ENCODE measurements at places on chromosomes 1 and 21. TPM values are rescaled to one million over a fixed set of nuclear protein-coding genes. Genes with fewer than 3 reads are reported as not detected.

LCE2C gene
- total RNA-seq: not detected

NES gene
- 39.1 TPM for total RNA-seq

BNIPL gene
- total RNA-seq: not detected

DNA sequence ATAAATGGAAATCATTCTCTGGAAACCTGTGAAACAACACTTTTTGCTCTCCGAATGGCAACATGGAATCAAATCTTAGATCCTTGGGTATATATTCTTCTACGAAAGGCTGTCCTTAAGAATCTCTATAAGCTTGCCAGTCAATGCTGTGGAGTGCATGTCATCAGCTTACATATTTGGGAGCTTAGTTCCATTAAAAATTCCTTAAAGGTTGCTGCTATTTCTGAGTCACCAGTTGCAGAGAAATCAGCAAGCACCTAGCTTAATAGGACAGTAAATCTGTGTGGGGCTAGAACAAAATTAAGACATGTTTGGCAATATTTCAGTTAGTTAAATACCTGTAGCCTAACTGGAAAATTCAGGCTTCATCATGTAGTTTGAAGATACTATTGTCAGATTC is 45.7 kb downstream of the PTGFR start:
- DNase-seq: peak; percentile 17

GRCh38 chr1:234611225-234611846 is 1.4 kb upstream of the IRF2BP2 start:
- DNase-seq: peak; percentile 88

DNA sequence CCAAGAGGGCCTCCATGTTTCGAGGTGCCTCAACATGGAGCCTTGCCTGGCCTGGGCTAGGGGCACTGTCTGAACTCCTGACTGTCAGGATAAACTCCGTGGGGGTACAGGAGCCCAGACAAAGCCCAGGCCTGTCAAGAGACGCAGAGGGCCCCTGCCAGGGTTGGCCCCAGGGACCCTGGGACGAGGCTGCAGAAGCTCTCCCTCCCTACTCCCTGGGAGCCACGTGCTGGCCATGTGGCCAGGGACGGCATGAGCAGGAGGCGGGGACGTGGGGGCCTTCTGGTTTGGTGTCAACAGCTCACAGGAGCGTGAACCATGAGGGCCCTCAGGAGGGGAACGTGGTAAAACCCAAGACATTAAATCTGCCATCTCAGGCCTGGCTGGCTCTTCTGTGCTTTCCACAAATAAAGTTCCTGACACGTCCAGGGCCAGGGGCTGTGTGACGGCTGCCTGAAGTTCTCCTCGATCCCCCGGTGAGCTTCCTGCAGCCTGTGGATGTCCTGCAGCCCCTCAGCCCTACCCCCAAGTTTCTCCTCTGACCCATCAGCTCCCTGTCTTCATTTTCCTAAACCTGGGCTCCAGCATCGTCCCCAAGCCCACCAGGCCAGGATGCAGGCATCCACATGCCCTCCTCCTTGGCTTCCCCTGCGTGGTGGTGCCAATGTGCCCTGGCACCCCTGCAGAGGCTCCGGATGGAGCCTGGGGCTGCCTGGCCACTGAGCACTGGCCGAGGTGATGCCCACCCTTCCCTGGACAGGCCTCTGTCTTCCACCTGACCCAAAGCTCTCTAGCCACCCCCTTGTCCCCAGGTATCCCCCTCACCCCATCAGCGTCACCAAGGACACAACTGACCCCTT is 12.8 kb upstream of the LRRC3 start:
- no peak for DNase-seq

Data from RPMI7951 (cell line).